Right renal pelvis (tissue), 4 donors: ENCODE measurements at places on chromosomes 3 and 15.

- no peak for DNase-seq
These were observed 75.5 kb downstream of the NEDD4 start for GRCh38 chr15:55917881-55918296.

DNA sequence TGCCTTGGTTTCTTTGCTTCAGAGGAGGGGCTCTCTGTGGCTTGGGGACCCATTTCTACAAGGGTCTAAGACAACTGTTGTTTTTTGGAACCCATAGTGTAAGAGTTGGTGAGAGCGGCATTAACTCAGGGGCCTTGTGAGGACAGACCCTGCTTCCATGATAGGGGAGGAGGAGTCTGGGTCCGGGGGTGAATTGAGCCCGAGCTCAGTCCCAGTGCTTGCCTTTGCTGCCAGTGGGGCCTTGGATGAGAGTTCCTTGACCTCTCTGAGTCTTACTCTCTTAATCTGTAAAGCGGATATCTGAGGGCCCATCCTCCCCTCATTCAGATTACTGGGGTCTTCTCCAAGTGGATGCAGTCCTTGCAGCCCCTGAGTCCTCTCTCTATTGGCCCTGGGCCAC, 74.2 kb downstream of the EEFSEC start:
- DNase-seq: no peak

DNA sequence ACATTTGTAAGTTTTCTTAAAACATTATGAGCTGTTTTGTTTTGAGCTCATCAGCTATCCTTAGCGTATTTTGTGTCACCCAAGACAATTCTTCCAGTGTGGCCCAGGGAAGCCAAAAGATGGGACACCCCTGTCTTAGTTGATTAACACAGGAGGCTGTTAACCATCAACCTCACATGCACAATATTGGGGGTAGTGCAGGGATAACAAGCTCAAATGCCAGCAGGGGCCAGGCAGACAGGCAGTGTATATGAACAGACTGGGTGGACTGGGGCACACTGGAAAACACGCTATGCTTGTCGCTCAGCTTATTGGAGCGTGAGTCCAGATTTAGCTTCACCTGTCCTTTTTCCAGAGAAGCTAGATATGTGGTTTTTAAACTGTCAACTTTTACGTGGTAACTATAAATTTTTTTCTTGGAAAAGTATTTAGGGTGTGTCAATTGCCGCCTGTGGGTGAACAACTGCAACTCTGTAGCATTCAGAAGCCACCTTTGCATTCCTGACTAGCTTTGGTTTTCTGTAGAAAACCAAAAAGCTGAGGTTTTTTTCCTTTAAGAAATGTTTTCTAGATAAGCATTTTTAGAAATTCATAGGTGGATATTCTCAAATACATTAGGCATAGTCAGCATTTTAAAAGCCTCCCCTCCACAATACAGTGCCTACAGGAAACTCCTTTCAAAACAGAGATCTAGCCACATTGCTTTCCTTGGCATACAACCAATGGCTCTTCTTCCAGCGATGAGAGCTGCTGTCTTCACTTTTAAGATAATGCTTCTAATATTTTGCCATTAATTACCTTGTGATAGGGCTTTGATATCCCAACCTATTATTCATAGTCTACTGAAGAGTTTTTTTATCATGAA, 14.6 kb downstream of the PSMD6 start:
- DNase-seq: no peak

DNA sequence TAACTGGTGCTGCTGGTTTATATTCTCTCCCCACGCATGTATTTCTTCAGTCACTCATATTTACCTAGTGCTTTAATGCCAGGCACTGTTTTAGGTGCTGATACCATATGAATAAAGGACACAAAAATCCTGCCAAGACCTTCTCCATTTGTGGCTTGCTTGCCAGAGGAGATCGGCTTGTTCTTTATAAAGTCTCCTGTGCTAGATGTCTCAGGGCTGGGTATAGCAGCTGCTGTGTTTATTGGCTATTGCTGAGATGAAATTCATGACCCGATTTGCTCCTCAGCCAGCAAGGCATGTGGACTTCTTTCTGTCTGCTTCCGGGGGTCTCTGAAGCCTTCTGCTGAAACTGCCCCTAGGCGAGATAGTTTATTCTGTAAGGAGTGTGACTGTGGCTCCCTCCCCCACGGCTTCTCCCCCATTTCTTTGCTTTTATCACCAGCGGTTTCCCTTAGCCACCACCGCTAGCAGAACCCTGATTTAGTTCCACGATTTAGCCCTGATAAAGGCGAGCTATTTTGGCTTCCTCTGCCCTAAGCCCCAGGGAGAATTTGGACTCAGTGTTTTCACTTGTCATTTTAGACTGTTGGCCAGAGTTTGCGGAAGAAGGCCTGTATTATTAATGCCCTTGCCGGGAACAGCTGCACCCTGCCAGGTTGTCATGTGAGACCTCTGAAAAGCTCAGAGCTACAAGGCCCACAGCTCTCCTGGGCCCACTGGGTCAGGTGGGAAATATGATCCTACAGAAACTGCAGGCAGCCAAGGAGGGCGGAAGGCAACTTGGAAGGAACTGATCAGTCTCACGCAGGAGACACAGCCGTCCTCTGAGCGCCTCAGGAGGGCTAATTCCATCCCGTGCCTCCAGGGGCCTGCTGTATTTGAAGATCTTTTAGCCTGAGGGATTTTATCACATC, 46.8 kb downstream of the ST6GAL1 start:
- DNase-seq: peak; percentile 32

DNA sequence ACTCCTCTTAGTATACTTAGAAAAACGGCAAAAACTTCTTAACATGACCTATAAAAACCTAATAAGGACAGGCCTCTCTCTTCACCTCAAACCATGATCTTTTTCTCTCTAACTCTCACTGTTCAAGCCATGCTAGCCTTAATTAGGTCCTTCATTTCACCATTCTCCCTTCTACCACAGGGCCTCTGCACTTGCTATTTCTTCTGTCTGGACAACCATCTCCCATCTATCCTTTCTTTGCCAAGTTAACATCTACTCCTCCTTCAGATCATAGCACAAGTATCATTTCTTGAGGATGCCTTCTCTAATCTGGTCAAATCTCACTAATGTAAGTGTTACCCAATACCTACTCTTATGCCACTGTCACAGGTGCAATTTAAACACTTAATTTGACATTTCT, 39.1 kb downstream of the TMCC1 start:
- DNase-seq: no peak
